ENCODE measurements at places on chromosomes 1 and 21.

DNA sequence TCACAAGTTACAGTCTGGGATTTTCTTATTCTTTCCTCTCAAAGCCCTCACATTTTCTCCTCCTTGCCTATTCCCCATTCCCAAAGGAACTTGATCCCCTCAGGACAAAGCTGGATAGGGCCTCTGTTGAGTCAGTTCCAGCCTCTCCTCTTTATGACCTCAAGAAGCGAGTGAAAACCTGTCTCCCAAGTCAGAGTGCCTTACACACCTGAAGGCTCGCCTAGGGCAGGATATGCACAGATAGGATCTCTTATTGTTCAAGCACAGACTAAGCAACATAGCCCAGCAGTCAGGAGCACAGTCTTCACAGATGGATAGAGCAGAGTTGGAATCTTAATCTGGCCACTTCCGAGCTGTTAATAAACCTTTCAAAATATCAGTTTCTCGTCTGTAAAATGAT, 60.8 kb upstream of the PRRC2C start:
- no peak for DNase-seq

DNA sequence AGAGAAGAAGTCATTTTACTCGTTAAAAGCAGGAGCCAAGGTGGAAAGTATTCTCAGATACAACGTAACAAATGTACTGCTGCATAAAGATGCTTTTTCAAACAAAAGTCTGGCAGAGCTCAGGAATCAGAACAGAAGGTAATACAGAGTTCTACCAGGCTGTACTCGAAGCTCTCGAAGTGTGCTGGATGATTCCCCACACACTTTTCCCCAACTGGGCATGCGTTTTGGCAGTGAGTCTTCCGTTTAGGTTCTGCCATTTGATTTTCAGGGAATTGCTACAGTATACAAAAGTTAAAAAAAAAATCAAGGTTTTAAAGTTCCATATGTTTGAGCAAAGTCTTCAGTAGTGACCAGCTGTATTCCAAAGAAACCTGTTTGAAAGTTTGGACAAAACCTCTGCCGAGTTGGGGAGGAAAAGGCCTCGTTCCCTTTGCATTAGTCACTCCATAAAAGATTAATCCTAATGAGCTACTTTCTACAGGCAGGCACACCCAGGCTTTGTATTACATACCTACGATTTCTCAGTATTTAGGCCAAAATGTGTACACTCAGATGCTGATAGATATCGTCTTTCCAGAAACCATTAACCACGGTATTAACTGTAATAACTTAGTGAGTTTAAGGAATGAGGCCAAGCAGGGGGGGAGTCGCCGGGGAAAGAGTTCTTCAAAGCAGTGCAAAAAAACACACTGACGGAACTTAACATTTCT, 477.1 kb downstream of the LMO4 start:
- no peak for DNase-seq

DNA sequence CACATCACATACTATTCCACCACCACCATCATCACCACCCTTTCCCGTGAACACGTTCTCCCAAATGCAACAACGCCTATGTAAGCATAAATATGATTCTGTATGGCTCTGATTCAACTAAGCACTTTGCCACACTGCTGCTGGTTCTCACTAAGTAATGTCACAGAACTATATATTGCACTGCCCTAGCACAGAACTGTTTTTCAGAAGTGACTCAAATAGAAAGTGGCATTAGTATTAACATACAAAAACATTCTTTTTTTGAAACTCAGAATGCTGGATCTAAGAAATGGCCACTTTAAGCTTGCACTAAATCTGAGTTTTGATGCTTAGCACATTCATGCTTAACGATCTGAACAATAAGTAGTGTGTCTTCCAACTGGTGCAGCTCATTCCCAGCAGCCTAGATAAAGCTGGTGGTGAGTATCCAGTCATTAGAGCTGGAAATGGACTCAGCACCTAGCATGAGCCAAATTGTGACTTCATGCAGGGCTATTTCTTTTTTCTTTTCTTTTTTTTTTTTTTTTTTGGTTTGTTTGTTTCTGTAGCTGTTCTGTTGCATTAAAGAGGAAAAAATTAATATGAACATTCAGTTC, 46.2 kb upstream of the ZC3H11B start:
- no peak for DNase-seq

- DNase-seq, result no peak
These were observed 14.1 kb downstream of the AZIN2 start for GRCh38 chr1:33094971-33095604.

DNA sequence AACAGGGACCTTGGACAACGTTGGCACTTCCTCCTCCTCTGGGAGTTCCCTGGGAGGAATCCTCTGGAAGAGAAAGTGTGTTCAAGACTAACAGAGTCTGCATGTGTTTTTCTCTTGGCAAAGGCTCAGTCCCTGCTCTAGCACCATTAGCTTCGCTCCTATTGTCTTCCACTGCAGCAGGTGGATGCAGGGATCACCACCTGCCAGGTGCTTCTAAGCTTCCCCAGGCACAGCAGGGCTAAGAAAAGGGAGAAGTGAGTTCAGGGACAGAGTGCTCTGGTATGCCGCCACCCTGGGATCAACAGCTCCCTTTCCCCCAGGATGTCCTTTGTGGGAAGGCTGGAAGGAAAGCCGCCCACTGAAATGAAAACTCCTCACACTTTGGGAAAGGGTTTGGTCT, 43.9 kb upstream of the IL20 start:
- DNase-seq, result no peak

GRCh38 chr1:39646232-39647081, 7.0 kb upstream of the HEYL start:
- no peak for DNase-seq

GRCh38 chr1:96374076-96374762, 347.4 kb upstream of the PTBP2 start:
- DNase-seq, result no peak

- no peak for DNase-seq
These were observed 453.8 kb downstream of the PTPRU start for GRCh38 chr1:29690156-29690555.

DNA sequence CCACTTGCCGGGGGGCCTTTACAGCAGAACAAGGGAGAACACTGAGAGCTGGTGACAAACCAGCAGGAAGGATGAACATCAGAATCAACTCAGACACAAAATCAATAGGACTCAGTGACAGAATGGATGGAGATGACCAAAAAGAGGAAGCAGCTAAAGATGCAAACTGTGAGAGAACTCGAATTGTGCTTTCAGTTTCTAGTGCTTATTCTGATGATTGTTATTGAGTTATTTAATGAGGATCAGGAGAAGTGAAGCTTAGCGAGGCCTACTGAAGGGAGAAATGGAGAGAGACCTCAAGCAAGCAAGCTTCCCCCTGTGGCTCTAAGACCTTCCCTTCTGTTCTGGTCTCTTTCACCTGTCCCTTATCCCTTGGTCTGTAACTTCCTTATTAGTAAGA, 30.3 kb upstream of the TMEM125 start:
- DNase-seq, result no peak

- no peak for DNase-seq
These were observed 29.1 kb upstream of the TADA1 start for GRCh38 chr1:166905136-166905535.

DNA sequence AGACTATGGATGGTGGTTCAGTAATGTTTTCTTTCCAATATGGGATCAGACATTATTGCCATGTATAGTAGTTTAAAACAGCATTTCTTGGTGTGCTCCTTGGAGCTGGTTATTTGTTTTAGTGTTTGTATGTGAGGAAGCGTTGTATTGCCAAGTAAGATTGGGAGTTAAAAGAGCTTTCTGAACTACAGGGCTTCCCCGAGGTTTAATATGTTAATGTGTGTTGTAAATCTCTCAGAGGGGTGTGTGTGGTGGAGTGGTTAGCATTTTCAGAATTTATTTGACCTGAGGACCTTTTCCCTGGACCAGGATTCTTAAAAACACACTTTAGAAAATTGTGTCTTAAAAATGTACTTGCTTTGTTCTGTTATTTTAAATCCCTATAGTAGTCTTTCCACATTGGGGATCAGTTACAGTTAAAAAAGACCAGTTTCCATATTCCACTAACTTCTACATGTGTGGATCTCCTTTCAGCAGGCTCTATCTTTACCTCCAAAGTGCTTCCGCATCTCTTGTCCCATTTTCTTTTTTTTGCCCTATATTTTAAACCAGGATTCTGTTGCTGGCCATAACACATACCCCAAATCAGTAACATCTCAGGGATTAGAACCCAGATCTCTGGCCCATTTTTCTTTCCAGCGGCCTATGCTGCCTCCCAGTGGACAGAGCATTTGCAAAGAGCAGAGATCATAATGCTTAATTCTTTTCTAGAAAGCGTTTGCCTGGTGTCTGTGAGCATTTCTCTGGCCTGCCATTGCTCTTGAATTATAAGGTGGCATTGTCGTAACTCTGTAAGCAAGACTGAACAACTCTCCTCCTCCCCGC, 58.6 kb downstream of the PBX1 start:
- DNase-seq, result no peak

DNA sequence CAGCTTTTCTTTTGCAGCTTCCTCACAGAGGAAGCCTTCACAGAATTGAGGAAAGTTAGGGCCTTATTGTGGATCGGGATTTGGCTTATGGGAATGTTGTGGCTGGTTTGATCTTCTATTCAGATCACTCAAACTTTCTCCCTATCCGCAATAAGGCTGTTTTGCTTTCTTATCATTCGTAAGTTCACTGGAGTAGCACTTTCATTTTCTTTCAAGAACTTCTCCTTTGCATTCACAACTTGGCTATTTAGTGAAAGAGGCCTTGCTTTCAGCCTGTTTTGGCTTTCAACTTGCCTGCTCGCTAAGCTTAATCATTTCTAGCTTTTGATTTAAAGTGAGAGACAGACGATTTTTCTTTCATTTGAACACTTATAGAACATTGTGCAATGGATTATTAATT, 181.9 kb upstream of the B3GALT2 start:
- DNase-seq, result no peak

DNA sequence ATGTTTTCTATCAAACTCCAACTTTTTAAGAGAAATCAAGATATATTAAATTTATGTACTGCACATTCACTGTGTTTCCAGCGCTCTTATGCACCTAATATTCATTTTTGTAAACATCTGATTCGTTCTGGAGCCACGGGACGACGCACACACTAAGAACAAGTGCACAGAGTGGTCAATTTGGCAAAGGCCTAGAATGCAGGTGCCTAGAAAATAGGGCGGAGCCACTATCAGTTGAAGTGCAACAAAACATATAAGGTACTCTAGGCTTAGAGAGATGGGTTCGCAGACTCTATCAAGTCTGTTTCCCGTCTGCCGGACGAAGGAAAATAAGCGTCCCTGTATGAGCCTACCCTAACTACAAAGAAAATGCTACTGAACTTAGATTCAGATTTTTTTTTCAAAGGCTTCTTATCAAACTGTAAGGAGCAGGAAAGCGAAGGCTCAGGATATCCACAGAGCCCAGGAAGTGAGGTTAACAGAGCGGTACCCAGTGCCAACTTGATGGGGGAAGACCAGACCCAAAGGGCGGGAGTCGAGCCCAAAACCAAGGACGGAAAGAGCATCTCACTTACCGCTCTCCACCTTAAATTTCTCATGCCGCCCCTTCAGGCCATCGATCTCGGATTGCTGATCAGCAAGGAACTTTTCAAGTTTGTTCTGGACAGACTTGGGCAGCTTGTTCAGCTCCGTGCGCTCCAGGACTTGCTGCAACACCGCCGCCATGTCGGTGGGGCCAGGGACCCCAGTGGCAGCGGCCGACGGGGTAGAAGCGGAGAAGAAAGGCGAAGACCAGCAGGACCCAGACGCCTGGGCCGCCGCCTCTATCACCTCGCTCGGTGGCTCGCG, 526 bp downstream of the TPR start:
- no peak for DNase-seq

DNA sequence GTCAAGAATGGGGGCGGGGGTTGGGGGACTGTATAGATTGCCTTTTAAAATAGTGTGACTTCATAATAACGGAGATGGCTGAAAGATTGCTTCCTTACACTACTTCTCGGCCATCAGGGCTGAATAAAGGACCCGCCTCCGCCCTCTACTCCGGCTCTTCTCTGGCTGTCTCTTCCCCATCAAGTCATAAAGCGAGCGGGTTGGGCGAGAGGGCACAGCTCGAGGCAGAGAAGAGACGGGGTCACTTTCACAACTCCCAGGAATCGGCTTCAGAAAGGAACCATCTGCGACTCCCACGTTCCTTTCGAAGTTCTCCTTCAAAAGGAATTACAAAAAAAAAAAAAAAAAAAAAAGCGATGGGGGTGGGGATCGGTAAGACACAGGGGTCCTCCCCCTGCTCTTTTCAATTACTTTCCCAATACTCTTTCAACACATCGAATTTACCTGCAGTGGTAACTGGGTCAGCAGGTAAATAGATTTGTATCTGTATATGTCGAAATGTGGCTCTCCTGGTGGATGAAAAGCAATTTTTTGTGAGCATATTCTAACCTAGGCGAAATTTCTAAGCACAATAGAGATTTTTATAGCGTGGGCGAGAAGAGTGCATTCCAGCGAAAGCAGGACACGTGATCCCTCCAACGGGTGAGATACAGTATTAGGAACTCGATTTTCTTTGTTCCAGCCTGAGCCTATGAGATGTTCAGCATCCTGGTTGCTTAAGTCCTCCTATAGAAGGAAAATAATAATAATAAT, 2.0 kb downstream of the LRRC7 start:
- no peak for DNase-seq

DNA sequence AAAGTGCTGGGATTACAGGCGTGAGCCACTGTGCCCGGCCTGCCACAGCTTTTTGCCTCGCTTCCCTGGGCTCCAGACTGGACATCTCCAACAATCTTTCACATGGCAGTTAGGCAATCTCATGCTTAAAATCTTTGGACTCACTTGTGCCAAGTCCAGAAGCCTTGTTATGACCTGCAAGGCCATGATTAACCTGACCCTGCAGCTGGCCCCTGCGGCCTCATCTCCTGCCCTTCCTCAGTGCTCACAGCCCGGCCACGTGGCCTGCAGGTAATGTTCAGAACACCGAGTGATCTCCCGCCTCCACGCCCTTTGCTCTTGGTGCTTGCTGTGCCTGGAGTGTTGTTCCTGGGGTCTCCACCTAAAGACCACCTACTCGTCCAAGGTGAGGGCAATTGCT, 24.9 kb downstream of the FAAH start:
- no peak for DNase-seq

GRCh38 chr1:194024659-194025058, 838.2 kb upstream of the B3GALT2 start:
- no peak for DNase-seq

DNA sequence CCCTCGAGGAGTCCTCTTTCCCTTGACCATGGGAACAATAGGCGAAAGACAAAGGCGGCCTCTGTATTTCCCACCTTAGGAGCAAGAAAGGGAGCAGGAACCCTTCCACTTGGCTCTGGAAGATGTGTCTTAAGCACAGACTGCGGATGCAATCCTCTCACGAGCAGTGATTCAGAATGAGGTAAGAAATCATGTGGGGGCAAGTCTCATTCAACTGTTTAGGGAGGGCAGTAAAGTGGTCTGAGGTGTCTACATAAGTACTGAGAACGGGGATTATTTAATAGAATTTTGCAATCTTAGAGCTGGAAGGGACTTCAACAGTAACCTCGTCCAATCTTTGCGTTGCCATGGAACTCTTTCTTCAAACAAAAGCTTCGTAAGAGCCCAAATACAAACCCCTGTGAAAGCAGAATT, 1.6 kb upstream of the DYRK3 start:
- no peak for DNase-seq

Data from stimulated activated CD4-positive, alpha-beta T cell treated with anti-CD3 and anti-CD28 coated beads, Interleukin-1b, Interleukin-23, amount 100 ng/mL, for 4 hours (primary cell).